ENCODE measurements at places on chromosomes 3 and 15. TPM values are rescaled to one million over a fixed set of nuclear protein-coding genes. Genes with fewer than 3 reads are reported as not detected.

DNA sequence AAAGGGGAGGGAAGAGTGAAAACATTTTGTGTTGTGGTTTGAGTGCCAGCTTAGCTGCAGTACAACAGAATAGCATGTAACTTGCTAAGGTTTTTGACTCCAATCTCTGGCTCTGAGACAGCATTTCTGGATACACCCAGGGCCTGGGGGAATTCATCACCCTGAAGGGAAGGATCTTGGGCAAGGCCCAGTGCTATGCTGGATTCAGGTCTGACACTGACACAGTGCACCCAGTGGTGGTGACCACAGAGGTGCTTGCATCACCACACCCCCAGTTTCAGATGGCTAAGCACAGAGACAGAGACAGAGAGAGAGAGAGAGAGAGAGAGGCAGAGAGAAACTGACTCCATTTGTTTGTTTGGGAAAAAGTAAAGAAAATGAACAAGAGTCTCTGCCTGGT lies 74.1 kb upstream of the KBTBD8 start:
- ATAC-seq = no peak

DNA sequence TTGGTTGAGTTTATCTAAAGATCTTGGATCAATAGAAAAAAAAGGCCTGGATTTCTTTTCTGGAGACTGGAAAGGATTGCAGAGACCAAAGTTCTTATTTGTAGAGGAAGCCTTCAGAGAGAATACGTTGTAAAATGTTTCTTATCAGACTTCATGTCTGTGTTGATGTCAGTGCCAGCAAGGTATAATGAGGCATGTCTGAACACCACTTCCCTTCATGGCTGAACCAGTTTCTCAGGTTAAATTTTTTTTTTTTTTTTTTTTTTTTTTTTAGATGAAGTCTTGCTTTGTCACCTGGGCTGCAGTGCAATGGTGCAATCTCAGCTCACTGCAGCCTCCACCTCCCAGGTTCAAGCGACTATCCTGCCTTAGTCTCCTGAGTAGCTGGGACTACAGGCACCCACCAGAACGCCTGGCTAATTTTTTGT lies 17.8 kb upstream of the ZNF774 start:
- ATAC-seq = no peak

The DAPK2 gene
- total RNA-seq = 0.82 TPM

The TNK2 gene
- total RNA-seq = 56.5 TPM
